ENCODE measurements at places on chromosomes 5 and 9.

DNA sequence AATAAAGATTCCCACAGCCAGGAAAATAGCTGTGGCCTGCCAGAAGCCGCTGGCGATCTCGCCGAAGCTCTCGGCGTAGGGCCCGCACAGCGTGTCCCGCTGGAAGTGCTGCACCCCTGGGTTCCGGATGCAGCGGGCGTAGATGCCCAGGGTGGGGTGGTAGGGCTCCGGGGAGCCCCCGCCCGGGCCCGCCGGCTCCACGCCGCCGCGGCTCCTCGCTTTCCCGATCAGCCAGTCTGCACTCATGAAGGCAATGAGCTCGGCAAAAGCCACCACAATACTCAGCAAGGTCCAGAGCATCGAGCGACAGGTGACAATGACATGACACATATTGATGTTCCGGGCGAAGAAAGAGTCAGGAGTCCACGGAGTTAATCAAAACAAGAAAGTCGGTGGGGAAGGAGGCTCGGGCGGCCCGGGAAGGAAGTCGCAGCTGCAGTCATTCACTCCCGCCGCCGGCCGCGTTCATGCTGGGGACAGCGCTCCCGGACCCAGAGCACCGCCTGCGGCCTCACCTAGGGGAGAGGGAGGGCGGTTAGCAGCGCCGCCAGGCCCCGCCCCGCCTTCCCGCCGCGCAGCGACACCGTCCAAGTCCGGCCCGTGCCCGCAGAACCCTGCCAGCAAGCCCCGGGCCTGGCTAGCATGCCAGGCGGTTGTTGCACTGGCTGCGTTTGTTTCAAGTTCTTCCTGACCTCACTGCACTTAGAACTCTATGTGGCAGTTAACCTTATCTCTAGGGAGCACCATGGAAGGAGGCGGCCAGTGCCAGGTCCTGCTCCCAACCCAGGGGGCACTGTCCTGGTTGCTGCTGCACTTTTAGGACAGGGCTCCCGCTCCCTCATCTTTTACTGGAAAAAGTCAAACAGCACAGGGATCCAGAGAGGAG lies 138.4 kb downstream of the LHFPL2 start:
- peak; percentile 15 for DNase-seq

DNA sequence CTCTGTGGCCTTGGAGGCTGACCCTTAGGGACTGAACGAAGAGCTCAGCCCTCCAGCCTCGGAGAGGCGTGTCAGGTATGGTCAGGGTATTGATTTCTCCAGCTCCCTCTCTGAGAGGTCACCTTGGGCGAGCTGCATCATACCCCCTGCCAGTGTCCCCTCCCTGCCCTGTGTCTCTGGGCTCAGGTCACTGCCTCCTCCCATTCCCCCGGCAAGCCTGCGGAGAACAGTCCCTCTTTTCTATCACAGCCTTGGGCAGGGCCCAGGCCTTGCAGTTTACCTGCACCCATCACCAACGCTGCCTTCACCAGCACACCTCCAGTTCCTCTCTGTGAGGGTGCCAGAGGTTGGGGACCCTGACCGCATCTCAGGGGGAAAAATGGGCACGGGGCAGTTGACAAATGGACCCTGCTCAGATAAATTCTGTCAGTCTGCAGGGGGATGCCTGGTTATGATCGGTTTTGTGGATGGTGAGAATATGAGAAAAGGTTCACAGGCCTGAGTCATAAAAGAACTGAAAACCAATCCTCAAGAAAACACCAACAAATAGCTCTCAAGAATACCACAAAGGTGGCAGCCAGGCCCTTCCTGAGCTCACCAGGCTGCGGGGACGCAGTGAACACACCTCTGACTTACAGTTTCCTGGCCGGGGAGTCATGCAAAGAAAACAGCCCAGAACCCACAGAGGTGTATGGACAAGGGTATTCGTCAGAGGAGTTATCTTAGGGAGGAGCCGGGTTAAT lies 24.7 kb upstream of the RXRA start:
- peak; percentile 58 for DNase-seq

DNA sequence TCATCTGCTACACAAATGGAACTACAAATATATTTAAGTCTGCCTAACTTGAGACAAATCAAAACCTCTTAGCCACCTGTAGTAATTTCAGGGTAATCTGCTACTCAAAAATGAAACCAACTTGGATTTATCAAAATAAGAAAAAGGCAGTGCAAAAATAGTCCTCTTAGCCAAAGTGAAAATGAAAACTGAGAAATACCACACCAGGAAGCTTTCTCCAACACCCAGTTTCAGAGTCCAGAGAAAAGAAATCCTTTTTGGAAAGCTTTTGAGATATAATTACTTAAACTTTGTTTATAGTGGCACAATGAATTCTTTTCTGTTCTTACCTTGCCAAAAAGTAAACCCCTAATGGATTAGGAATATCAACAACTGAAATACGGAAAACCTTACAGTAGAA lies 990.4 kb downstream of the EFNA5 start:
- DNase-seq = no peak

DNA sequence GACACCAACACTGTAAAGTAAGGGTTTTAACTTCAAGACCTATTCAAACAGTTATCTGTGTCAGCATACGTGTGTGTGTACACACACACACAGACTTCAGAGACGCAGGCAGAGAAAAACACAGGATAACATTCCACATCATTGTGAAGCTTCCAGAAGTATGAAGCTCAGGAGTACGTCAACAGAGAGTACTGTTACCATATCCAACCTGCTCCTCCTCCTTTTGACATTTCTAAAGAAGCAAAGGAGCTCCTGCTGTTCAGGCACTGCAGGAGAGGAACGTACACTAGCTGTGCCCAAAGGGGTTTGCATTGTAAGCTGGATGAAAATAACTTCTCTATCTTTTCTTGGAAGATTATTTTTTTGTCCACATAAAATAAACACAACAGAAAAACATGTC lies 180.7 kb downstream of the MEF2C start:
- DNase-seq = no peak

DNA sequence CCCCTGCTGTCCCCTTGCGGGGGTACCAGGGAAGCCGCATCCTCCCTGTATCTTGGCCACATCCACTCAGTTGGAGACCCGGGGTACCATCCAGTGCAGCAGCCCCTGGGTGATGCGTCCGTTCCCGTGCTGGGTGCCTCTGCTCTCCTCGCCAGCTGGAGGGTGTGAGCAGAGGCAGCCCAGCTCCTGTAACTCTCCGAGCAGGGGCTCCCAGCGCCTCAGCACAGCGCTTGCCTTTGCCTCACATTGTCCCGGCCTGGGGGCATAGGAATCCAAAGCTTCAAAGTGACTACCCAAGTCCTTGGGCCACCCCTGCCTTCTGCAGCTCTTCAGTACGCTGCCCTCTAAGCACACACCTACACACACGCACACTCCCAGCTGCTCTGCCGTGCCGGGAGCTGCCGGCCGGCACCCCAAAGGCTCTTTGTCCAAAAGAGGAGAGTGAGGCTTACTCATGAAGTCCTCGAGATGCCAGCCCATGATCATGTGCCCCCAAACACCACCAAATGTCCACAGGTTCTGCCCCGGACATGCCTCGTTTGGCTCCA lies 733 bp downstream of the ANGPTL2 start:
- no peak for DNase-seq

DNA sequence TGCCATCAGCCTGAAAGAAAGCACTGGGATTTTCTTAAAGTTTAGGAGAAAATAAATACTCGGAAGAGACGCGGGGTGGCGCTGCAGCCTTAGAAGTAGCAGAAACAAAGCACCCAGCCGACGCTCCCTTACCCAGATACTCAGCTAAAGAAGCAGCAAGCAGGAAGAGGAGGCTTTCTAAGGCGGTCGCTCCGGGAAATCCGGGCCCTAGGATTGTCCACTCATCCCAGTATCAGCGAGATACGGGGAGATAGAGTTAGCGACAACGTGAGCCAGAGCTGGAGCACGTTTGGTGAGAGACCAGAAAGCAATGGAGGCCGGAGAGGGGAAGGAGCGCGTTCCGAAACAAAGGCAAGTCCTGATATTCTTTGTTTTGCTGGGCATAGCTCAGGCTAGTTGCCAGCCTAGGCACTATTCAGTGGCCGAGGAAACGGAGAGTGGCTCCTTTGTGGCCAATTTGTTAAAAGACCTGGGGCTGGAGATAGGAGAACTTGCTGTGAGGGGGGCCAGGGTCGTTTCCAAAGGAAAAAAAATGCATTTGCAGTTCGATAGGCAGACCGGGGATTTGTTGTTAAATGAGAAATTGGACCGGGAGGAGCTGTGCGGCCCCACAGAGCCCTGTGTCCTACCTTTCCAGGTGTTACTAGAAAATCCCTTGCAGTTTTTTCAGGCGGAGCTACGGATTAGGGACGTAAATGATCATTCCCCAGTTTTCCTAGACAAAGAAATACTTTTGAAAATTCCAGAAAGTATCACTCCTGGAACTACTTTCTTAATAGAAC lies at the start of gene PCDHB2:
Gene PCDHB2 (plus strand): TSS at position 135 of the 782 bp plus-strand sequence. CDS start 176 bp downstream, at position 311.
- no peak for DNase-seq

- DNase-seq = peak; percentile 50
Measured at GRCh38 chr5:151202381-151203139, 21.3 kb downstream of the CCDC69 start.

- no peak for DNase-seq
Measured at GRCh38 chr5:178314961-178315820, 82.6 kb upstream of the PHYKPL start.

- DNase-seq = no peak
Measured at GRCh38 chr5:150163035-150163434, 3.5 kb upstream of the CDX1 start.

DNA sequence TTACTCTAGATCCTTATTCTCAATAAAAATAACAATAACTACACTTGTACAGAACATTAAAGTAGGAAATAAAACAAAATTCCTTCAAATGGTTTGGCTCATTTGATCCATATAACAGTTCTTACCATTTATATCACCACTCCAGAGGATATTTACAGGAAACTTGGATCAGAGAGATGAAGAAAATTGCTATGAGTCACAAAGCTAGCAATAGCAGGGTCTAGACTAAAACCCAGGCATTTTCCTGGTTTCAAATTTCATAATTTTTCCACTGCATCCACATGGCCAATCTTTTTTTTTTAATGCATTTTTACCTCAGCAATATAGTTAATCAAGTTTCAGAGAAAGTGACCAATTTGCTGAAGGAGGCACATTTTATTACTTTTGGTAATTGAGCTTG lies 299.2 kb downstream of the ELAVL2 start:
- DNase-seq = no peak

DNA sequence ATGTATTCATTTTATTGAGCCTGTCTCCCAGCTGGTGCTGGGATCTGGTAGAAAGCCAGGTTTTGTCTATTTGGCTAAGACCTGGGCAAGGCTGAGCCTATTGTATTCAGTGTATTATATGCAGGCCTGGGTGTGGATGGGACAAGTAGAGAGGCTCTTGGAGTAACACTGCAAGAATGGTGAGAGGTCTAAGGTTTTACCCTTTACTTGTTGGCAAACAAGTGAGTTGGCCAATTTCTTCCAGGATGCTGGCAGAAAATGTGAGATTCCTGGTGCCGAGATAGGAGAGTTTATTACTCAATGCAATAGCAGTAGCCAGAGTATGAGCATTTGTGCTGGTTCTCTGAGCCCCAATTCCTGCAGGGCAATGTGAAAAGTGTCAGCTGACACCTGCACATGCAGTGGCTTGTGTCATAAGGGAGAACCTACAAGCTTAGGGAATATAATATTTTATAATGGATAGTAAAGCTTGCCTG lies 141.7 kb upstream of the PRLR start:
- no peak for DNase-seq

DNA sequence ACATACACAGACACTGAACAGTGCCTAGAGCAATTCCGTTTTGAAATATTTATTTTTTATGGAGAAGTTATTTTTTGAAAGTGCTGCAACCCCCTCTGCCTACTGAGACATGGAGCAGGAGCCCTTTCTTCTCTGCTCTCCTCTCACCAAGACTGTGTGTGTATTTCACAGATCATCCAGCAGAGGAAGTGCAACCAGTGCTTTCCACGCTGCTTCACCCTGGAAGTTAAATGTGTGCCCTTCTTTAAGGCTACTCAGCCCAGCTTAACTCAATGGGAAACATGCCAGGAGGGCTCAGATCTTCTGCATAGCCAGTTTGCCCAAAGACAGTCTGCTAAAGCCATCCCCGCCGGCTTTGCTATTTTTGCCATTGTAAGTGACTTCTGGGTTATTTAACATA lies 606.3 kb downstream of the TLE1 start:
- no peak for DNase-seq

DNA sequence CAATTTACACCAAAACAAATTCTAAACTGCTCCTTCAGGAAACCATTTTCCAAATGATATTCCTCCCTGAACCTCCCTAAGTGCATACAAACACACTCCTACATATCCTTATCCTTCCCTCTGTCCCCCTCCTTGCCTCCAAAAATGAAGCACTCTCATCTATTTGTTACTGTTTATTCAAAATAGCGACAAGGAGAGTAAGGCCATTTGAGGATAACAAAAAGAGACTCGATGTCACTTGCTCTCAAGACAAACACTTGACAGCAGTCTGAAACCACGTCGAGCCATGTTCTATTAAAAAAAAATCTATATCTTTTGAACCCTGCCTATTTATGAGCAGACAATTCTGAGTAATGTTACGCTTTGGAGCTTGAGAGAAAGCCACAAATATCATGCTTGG lies 547.9 kb downstream of the DTWD2 start:
- DNase-seq = no peak

DNA sequence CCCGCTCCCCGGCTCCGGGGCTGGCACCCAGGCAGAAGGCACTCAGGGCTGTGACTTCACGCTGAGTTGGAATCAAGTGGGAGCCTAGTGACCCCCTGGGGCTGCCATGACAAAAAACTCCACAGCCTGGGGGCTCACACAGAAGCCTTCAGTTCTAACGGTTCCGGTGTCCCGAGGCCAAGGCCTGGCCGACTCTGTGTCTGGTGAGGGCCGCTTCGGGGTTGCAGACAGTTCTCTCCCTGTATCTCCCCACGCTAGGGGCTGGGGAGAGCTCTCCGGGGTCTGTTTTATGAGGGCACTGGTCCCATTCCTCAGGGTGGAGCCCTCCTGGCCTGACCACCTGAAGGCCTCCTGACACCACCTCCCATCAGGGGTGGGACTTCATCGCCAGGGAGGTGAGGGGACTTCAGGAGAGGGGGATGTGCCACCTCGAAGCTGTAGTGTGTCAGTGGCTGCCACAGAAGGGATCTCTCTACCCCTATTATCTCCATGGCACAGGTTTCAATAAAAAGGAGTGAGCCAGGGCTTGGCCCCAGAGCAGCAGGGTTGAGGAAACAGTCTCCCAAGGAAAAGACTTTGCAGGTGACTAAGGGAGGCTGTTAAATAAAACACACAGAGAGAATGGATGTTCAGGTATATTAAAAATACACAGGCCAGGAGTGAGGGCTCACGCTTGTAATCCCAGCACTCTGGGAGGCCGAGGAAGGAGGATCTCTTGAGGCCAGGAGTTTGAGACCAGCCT lies 1.5 kb upstream of the SLC6A3 start:
- DNase-seq = no peak

DNA sequence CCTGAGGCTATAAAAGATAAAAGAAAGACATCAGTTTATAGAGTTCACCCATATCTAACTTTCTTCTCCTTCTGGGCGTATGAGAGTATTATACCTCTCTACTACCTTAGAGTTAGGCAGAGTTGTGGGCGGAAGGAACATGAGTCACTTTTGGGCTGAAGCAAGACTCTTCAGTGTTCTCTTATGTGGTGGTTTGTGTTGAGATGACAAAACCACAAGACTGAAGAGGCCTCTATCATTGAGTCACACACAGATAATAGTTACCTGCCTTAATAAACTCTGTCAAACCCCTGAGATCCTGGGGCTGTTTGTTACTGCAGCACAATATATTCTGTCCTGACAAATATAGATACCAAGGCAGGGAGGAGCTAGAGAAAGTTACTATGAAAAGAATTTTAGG lies 184.2 kb downstream of the EFNA5 start:
- peak; percentile 63 for DNase-seq
